ENCODE measurements at places on chromosomes 5 and 9.

- no peak for DNase-seq
These were observed 160.6 kb downstream of the PJA2 start for GRCh38 chr5:109249126-109249525.

- DNase-seq: no peak
These were observed 65.7 kb upstream of the SYK start for GRCh38 chr9:90735952-90736351.

DNA sequence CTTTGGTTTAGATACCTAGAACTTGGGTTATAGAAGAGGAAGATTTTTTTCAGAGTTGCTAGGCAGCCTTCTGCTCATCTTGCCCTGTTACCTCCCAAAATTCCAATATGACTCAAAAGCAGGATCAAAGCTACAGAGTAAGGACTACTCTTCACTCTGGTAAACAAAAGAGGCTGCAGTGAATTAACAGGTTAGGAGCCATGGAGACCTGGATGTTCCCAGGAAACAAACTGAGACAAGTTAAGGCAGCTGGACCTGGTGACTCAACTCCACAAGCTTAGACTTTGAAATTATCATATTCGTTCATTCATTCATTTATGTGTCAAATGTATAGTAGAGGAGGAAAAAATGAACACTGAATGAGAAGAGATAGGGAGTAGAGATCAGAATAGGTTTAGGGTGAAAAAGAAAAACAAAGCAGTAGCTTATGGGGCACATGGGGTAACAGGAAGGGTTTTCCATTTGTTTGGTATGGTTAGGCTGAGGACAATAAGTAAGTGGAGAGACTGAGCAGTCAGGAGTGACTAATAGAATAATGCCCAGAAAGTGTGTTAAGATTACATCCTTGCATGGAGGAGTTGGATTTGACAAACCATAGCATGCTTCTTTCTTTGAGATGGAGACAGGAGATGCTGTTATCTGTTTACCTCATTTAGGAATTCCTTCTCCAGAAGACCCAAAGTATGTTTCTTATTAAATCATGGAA lies 464.0 kb upstream of the ZNF608 start:
- no peak for DNase-seq

DNA sequence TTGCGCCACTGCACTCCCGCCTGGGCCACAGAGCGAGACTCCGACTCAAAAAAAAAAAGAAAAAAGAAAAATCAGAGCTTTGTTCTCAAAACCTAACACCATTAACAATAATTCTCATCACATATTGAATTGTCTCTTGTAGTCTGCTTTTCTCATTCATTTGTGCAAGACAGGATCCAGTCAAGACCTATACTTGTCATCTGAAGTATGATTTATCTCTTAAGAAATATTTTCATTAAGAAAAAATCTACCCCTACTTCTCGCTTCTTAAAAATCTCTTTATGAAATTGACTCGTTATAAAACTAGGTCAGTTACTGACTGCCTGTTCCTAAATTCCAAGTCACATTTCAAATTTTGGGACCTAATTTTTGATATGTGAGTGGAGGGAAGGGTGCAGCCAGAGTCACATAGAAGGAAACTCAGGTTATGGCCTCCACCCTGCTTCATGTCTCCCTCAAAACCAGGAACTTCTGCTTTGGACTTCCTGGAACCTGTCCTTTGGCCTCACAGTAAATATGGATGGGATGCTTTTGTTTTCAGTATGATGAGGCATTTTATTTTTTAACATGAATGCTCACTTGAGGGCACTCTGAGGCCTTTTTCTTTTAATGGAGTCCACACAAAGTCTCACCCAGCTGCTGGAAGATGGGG lies 18.9 kb downstream of the ZNF169 start:
- no peak for DNase-seq
